ENCODE measurements at places on chromosomes 12 and 14.

DNA sequence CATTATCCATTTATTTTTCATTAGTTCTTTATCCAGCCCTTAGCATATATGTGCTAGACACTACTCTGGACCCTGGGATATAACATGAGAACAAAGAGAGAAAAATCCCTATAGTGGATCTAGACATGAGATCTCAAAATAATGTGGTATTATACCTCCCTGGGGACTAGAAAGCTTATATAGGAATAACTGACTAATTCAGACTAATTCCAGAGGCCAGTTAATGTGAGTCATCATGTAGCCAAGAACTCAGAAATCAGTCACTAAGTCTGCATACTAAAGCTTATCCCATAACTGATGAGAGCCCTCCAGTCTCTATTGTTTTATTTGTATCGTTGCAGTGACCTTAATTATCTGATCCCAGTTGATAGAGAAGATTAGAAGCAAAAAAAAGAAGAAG lies 267.1 kb upstream of the RGS6 start:
- no peak for DNase-seq

- DNase-seq, result no peak
Observed at GRCh38 chr14:84453307-84453950, 1076.5 kb upstream of the FLRT2 start.

- DNase-seq, result no peak
Observed at GRCh38 chr14:29681316-29681715, 246.3 kb downstream of the PRKD1 start.

GRCh38 chr14:80427101-80427500 lies 215.8 kb upstream of the DIO2 start:
- DNase-seq, result no peak

DNA sequence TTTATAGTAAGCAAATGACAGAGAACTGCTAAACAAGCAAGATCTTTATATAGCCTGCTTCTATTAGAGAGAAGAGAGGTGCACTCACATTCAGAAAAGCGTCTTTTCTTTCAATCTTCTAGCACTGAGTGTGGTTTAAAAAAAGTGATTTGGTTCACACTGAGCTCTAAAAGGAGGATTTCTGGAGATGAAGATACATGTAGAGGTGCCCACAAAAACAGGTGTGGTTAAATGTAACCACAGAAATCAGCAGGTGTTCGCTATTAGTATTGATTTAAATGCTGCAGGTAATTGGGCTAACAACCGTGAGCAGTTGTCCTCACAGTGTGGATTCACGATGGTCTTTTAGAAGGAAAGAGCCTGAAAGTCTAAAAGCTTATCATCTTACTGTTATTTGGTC lies 10.7 kb downstream of the PKP2 start:
- no peak for DNase-seq
